ENCODE measurements at places on chromosomes 6 and 20.

- DNase-seq = no peak
These were observed 72.4 kb downstream of the TULP4 start for GRCh38 chr6:158384671-158385110.

GRCh38 chr6:76885861-76886301, 577.4 kb downstream of the HTR1B start:
- DNase-seq = no peak

DNA sequence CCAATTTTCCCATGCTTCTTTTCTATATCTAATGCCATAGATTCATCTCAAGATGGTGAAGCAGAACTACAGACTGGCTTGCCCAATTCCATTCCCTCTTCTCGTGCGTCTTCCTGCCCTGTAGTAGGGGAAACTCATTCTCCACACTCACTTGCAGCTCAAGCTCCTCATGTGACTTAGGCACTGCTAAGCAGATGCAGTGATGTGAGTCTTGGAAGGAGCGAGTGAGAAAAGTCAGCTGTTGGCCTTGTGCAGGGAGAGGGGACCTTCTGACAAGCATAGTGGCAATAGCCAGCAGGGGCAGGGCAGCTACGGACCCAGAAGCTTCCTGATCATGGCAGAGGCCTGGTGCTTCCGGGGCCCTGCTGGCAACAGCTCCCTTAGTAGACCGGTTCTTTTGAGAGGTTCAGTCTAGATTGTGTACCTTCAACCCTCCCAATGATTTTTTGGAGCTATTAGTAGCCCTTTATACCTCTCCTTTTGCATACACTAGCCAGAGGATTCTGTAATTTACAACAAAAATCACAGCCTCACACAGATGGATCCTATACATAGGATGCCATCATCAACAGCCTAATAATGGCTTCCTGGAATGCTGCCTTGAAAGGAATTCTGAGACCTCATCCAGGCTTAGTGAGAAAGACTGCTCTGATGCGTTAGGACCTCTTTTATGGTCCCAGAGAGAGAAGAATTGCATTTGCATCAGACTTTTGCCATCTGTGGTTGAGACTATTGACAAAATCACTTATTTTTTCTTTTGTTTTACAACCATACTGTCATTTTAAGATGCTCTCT, 121.5 kb upstream of the RIPOR2 start:
- no peak for DNase-seq

GRCh38 chr20:58693226-58694006, 816 bp downstream of the NPEPL1 start:
- no peak for DNase-seq

- DNase-seq = no peak
These were observed 182.0 kb upstream of the CST7 start for GRCh38 chr20:24766826-24767622.

DNA sequence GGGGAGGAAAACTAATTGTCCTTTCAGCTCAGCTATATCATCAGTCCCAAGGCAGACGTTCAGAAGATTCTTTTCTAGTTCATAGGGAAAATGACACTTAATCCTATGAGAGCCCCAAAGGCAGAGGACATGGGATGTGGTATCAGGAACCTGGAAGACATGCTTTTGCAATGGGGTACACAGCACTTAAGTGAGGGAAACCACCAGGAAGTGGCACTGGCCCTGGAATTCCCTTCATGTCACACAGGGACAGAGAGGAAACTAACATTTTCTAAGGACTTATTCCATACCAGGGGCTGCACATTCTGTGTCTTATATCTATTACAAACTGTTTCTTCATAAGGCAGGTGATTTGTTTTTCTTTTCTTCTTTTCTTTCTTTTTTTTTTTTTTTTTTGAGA, 28.2 kb downstream of the VPS52 start:
- no peak for DNase-seq

GRCh38 chr20:60359010-60359409, 400.8 kb downstream of the CDH26 start:
- no peak for DNase-seq

- DNase-seq = no peak
These were observed 119.2 kb downstream of the TINAG start for GRCh38 chr6:54427396-54427937.

- no peak for DNase-seq
These were observed 27.3 kb downstream of the CDK5RAP1 start for GRCh38 chr20:33373735-33374605.

DNA sequence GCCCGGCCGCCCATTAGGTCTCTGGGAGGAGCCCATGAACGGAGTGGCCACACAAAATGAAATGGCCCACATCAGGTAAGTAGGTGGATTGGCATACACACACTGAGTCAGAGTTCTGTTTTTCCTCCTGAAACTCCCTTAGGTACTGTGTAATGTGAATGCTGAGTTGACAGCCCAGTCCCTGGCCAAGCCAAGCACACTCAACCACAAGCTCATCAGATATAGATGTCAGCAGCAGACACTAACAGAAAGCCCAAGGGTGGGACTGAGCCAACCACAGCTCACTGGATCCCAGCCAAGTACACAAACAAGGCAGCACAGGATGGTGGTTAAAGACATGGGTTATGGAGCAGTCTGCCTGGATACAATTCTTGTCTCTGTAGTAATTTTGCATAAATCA, 403.4 kb downstream of the GJA1 start:
- DNase-seq = no peak

GRCh38 chr6:93412452-93412851, 6.9 kb downstream of the EPHA7 start:
- DNase-seq = no peak

DNA sequence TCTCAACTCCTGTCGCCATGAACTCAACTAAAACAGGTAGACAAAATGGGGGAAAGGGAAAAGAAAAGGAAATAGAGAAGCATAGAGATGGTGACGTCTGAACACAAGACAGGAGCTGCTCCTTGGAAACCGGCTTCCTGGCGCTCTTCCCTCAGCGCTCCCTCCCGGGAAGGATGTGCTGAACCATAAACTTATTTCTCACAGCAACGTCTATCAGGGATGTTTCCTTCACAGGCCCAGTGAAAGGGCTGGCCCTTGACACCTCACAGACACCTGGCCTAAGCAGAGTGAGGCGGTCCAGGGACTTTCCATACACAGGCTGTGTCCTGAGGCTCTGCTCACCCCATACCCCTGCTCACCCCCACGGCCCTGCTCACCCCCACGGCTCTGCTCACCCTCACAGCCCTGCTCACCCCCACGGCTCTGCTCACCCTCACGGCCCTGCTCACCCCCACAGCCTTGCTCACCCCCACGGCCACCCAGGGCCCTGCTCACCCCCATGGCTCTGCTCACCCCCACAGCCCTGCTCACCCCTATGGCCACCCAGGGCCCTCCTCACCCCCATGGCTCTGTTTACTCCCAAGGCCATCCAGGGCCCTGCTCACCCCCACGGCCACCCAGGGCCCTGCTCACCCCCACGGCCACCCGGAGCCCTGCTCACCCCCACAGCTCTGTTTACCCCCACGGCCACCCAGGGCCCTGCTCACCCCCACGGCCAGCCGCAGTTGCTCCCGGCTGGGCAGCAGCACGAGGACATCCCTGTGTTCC, 653 bp downstream of the FRMD1 start:
- DNase-seq = no peak

DNA sequence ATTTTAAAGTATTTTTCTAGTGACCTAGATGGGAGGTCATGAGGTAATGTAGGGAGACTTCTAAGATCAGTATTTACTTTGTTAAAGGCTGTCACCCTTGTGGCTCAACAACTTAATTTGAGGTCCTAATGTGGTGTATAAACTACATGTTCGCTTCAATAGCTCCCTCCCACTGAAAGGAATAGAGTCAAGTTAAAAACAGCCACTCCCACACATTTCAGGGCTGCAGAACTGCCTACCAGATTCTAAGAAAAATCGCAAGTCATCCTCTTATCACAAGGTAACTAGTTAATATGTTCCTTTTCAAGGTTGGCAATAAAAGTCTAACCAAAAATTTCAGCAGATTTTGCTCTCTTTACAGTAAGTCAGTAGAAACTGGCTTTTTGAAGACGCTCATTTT, 15.1 kb downstream of the GSTA1 start:
- no peak for DNase-seq

DNA sequence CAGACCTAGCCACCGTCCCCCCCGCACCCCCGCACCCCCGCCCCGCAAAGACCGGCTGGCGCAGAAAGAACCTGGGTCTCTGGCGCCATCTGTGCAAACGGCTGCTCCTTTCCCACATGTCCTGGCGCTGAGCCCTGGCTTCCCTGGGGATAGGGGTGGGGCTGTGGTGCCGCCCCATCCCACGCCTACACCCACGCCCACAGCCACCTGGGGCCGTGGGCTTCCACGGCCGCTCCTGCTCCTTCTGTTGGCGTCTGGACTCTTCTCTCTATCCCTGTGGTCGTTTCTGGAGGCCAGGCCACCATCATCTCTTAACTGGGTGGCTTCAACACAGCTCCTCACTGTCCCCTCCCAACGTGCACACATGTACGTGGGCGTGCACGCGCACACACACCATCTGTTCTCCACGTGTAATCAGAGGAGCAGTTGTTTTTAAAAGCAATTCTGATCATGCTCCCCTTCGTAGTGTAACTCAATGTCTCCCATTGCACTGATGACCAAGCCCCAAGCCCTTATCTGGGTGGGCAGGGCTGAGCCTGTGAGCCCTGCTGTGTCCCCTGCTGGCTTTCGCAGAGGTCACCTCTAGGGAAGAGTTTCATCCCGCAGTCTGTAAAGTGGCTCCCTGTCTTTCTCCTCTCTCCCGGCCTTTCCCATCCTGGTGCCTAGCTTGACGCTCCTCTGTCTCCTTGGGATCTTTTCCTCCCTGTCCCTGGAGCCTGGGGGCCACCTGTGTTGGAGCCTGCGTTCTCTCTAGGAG, 31.9 kb upstream of the FAM83D start:
- DNase-seq = no peak

DNA sequence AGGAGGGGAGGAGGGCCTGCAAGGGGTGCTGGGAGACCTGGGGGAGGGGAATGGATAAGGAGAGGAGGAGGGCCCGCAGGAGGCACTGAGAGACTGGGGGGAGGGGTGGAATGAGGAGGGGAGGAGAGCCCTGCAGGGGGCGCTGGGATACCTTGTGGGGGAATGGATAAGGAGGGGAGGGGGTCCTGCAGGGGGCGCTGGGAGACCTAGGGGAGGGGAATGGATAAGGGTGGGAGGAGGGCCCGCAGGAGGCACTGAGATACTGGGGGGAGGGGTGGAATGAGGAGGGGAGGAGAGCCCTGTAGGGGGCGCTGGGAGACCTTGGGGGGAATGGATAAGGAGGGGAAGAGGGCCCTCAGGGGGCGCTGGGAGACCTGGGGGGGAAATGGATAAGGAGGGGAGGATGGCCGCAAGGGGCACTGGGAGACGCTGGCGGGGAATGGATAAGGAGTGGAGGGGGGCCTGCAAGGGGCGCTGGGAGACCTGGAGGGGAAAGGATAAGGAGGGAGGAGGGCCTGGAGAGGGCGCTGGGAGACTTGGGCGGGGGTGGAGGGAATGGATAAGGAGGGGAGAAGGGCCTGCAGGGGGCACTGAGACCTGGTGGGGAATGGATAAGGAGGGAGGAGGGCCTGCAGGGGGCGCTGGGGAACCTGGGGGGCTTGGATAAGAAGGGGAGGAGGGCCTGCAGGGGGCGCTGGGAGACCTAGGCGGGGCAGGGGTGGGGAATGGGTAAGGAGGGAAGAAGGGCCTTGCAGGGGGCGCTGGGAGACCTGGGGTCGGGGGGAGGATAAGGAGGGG, 1.3 kb upstream of the CTCFL start:
- no peak for DNase-seq

DNA sequence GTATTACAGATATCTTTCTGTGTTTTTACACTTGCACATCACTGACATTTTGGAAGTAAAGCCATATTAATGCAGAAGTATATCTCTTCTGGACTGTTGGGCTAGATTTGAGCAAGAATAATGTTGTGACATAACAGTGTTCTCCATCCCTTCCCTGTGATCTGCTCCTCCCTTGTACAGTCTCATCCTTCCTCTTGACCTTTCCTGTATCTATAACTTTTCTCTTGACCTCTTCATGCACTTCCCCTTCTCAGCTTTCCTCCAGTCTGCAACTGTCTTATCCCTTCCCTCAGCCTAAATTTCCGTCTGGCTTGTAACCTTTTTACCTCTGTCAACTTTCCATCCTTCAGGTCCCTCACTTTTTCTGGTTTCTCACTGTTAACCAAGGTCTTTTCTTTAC, 29.8 kb downstream of the NCOA3 start:
- no peak for DNase-seq

DNA sequence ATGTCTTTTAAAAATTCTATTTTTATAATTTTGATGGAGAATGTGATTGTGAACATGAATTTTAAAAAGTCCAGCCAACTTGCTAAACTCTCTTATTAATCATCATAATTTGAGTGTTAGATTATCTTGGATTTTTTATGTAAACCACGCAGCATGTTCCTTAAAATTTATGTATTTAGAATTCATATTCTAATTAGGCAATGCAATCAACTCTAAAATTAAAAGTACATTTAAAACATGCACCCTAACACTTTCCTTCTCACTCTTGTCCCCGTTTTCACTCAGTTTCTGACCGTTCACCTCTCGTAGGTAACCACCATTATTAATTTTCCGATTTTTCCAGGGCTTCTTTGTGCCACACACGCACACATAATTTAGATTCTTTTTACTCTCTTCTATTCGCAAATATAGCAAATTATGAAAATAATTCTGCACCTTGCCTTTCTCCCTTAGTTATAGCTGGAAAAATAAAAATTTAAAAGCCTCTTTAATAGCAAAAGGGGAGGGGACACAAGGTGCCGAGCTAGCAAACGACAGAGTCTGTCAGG, 329 bp upstream of the ZKSCAN3 start:
- no peak for DNase-seq

DNA sequence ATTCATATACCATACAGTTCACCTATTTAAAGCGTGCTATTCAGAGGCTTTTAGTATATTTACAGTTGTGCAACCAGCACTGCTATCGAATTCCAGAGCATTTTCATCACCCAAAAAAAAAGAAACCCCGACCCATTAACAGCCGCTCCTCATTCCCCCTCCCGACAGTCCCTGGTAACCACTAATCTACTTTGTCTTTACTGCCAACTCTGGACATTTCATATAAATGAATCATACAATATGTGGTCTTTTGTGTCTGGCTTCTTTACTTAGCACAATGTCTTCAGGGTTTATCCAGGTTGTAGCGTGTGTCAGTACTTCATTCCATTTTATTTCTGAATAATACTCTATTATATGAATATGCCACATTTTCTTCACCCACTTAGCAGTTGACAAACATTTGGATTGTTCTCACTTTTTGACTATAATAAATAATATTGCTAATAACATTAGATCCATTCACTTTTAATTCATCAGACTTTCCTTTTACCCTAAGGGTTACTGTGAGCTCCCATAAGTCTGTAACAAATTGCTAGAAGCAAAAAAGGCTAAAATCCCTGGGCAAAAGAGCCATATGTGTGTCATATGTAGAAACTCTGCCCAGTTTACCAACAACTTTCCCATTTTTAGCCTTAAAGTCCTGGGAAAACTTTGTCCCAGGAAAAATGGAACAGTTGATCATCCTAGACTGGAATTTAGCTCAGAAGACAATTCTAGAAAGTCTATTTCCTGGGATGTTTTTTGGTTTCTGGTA, 23.2 kb upstream of the ROS1 start:
- no peak for DNase-seq

Data from activated CD4-positive, alpha-beta T cell treated with anti-CD3 and anti-CD28 coated beads for 1 hour (primary cell).